ENCODE measurements at places on chromosomes 12 and 14.

DNA sequence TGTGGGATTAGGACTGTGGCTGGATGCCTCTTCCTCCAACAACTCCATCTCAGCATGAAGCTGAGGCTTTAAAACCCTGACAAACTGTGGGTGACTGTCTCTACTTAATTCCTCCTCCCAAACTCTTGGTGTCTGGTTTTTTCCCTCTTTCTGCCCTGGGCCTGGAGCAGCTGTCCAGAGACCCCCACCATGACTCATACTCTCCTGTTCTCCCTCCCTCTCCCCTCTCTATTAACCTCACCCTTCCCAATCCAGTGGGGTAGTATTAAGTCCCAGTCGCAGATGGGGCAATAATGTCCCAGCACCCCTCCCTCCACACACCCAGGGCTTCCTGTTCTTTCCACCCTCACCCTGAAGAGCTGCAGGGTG is 2.0 kb upstream of the DNAJC14 start:
- no peak for DNase-seq

DNA sequence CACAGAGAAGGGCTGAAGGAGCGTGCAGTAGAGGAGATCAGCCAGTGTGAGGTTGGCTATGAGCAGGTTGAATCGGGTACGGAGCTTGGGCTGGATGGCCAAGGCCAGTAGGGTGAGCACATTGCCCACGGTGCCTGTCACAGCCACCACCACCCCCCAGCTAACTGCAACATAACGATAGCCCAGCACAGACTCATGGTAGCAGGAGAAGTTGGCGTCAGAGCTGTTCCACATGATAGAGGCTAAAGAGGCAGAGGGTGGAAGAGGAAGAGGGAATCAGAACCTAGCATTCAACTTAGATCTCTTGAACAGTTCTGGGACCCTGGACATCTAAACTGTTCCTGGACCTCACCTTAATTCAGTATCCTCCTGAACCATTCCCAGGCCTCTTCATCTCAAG is 668 bp downstream of the GPR84 start:
- no peak for DNase-seq

GRCh38 chr12:55829967-55830600 is 697 bp upstream of the DNAJC14 start:
- peak; percentile 82 for DNase-seq

DNA sequence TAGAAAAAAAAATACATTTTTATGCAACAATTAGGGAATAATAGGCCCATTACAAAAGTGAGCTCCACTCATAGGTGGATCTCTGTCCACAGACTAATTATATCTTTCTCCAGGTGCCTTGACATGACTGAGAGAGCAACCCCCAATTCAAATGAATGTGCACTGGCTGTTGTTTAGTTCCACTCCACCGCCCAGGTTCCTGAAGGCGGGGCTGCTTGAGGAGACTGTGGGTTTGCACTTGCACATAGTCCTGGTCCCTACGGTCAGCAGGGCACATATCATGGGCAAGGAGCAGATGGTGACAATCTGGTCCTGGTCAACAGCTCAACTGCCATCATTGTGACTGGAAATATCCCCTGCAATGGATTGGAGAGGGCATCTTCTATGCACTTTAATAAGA is 195.6 kb upstream of the PWP1 start:
- DNase-seq, result no peak

DNA sequence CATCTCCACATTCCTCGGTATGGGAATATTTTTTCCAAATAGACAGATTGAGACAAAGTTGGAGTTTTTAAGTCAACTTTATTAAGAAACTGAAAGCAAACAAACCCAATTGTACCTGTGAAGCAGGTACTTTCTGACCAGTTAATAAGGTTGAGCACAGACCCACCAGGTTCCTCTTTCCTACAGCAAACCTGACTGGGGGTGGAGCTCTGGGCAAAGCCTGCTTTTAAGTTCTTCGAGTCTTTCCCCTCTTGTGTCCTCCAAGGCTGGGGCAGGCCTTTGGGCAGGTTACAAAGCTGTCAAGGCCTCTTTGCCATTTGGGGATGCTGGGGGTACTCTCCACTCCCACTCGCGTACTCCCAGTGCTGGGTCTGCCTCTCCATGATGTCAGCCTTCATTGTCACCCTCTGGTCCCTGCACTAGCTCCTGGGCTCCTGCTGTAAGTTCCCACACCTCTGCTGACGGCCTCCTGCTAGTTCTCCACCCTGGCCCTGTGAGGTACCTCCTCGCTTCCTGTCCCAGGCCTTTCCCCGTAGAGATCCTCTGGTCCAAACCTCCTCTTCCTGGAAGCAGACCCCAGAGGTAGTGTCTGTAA is 3.2 kb downstream of the KCNH3 start:
- DNase-seq, result peak; percentile 30

DNA sequence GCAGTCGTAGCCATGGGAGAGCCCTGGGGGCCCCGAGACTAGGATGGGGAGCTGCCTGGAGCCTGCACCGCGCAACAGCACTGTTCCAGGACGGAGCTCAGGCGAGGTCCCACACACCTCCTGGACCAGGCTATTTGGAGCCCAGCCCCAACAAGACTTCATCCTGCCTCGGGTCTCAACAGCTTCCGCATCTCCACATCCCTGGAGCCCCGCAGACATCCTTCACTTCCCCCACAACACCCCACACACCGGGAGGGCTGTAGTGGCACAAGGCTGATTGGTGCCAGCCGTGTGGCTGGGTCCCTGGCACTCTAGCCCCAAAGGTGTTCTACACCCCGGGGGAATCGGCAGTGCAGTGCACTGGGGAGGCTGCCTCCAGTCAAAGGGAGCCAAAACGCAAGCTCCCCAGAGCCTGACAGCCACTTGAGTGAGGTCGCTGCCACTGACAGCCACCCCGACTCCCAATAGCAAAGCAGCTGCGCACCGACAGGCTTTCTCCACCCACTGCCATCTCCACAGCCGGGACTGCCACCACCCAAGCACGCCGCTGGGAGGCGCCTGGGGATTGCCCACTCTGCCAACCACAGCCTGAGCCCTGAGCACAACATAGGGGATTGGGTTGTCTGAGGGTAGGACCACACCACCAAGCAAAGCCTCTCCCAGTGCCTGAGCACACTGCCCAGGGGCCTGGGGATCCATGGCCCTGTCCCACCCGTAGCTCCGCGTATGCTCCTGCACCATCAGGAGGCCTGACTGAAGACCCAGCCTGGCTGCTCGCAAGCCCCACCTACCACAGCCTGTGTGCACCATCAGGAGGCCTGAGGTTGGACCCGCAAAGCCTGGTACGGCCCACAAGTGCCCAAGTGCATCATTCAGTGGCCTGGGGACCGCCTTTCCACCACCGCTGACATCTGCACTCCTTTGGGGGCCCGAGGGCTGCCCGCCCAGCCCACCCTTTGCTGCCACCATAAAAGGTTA is 13.2 kb upstream of the KLRF1 start:
- peak; percentile 83 for DNase-seq

- no peak for DNase-seq
Measured at GRCh38 chr12:40216516-40217288, 8.1 kb upstream of the LRRK2 start.

DNA sequence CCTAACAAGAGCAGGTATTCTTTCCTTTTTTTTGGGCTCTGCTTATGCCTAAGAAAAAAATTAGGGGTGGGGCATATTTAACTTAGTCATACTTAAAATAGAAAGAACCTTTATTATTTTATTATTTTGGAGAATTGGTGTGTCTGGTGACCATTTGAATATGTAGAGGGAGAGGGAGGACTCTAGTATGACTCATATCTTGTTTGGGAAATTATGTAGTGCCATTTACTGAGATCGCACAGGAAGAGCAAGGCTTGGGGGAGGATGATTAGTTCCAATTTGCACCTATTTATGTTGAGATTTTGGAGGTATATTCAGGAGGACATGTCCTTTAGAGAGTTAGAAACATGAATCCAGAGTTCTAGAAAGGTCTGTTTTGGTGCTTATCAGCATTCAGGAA is 9.9 kb downstream of the ZNF410 start:
- DNase-seq, result no peak

- no peak for DNase-seq
Measured at GRCh38 chr12:129911428-129912049, 7.7 kb upstream of the TMEM132D start.

GRCh38 chr14:32426028-32426427 is 96.9 kb downstream of the AKAP6 start:
- DNase-seq, result no peak

Data from sciatic nerve (tissue), 2 donors.